ENCODE measurements at places on chromosomes 5 and 9. TPM values are rescaled to one million over a fixed set of nuclear protein-coding genes. Genes with fewer than 3 reads are reported as not detected.

DNA sequence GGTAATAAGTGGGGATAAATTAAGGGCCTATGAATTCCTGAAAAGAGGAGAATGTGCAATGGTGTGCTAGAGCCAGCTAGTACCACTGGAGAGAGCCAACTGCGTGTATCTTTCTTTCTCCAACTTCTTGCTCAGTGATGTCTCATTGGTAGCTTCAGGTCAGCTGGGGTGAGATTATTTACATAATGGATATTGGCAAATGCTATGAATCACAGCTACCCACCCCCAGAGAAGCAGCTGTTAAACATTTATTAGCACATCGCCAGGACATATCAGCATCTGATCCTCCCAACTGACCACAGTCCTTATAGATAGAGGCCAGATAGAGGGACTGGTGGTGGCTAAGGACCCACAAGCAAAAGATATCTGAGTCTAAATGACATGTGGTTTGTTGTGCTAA is 421.3 kb downstream of the ACTL7B start:
- no peak for DNase-seq

The POLR1E gene
- 17.7 TPM for total RNA-seq

The IGIP gene
- 1.1 TPM for total RNA-seq

The TAF11L10 gene
- total RNA-seq = not detected

DNA sequence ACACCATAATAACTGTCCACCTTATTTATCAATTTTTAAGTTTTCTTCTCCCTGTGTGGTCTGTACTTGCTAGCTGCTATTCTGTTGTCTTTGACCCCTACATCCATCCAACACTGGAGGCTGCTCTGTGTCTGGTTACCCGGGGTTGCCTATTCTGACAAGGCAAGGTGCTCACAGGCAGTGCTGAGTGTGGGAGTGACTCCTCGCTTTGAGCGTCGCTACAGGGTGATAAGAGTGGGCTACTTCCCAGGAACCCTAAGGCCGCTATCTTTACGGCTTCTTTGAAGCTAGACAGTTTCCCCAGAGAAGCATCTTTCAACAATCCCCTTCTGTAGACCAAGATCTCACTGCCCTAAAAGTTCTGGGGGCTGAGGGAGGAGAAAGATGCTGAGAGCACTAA is 35.3 kb downstream of the NSUN2 start:
- DNase-seq = no peak

Measured in HT-29 (cell line).